ENCODE measurements at places on chromosomes 4 and X.
A peak's percentile ranks its signal among the peaks of the same experiment; 100 is the strongest.

DNA sequence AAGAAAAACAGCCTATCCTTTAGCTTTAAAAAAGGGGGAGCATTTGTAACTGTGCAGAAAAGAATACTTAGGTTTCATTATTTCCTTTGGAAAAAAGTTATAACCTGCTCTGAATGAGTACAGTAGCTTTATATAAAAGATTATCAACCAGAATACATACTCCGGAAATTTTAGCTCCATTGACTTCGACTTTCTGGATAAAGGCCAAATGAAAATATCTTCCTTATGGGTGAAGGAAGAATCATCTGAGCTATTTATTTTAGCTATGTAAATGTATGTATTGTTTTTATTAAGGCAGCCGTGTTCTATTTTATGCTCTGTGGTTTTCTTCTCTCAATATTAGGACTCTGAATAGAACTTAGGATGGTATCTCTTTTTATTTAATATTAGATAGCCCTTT, 69.0 kb upstream of the ETNPPL start:
- DNase-seq = no peak

DNA sequence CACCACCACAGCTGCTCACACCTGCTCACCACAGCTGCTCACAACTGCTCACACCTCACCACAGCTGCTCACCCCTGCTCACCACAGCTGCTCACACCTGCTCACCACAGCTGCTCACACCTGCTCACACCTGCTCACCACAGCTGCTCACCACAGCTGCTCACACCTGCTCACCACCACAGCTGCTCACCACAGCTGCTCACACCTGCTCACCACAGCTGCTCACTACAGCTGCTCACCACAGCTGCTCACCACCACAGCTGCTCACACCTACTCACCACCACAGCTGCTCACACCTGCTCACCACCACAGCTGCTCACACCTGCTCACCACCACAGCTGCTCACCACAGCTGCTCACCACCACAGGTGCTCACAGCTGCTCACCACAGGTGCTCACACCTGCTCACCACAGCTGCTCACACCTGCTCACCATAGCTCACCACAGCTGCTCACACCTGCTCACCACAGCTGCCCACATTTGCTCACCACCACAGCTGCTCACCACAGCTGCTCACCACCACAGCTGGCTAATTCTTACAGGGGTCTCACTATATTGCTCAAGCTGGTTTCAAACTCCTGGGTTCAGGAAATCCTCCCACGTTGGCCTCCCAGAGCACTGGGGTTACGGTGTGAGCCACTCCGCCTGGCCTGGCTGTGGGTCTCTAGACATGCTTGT, 30.4 kb upstream of the CPLX1 start:
- no peak for DNase-seq

- DNase-seq = no peak
Measured at GRCh38 chrX:153596981-153597750, 1.8 kb downstream of the CCNQ start.

DNA sequence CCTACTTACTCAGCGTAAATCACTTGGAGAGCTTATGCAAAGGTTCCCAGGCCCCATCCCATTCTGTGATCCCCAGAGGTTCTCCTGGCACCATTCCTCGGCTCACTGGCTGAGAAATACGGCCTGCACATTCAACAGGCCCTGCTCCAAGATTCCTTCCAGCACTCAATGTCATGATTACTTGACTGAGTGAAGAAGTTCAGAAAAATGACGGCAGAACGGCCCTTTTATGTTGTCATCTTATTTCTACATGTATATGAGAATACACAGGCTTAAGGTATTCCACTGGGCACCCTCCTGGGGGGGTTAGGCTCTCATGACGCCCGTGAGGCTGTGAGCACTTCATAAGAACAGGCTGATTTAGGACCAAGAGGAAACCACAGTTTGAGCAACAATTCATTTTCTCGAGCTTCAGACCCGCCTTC, 190.6 kb downstream of the NSUN7 start:
- peak; percentile 60 for DNase-seq

- DNase-seq = peak; percentile 16
Measured at GRCh38 chr4:100935090-100935489, 412.2 kb downstream of the PPP3CA start.

GRCh38 chrX:136147315-136147901, at the start of gene FHL1:
Gene FHL1, plus strand, starts transcription at chrX:136147533.
- peak; percentile 66 for DNase-seq

DNA sequence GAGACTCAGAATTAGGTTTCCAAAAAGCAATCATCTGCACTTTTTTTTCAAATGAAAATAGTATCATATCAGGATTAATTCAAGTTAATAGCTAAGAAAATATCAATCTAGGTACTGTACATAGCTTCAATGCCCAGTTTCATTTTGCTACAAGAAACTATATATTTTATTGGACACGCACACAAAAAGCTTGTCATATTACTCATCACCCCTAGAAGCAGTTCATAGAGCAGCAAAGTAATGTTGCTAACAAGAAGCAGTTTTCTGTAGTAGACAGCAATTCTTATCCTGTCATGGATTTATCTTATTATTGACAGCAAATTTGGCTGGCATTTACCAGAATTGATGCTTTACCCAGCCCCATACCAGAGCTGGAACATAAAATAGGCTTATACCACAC, 52.3 kb upstream of the LSM6 start:
- no peak for DNase-seq

- peak; percentile 52 for DNase-seq
Measured at GRCh38 chrX:101759000-101759399, 99.3 kb upstream of the ARMCX2 start.

DNA sequence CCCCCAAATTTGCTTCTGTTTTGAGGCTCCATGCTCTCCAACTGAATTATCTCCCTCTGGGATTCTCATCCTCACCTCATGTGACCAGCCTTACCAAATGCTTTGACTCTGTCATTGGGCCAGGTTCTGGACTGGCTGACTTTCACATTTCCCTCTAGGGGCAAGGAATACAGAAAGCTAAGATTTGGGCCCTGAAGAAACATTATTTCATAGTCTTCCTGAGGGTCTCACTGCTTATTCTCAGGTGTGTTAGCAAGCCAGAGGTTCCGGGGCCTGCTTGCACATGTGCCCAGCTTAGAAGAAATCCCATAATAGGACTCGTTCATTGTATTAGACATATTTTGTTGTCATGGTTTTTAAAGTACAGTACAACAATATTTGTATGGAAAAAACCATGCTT, 62.6 kb upstream of the TEX13D start:
- no peak for DNase-seq

DNA sequence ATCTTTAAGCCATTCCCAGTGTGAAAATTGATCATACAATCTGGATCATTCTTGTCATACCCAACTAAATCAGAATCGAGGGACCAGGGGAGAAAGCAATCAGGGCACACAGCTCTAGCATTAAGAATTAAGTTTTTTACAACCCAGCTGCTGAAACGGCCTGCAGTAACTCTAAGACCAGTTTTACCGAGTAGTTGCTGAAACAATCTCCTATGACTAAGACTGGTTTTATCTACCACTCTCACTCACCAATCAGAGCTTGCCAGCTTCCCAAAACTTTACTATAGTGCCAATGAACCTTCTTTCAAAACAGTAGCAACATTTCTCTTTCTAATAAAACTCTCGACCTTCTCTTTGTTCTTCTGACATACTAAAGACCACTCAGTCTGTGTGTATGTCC, 2.8 kb upstream of the SAP30 start:
- no peak for DNase-seq

DNA sequence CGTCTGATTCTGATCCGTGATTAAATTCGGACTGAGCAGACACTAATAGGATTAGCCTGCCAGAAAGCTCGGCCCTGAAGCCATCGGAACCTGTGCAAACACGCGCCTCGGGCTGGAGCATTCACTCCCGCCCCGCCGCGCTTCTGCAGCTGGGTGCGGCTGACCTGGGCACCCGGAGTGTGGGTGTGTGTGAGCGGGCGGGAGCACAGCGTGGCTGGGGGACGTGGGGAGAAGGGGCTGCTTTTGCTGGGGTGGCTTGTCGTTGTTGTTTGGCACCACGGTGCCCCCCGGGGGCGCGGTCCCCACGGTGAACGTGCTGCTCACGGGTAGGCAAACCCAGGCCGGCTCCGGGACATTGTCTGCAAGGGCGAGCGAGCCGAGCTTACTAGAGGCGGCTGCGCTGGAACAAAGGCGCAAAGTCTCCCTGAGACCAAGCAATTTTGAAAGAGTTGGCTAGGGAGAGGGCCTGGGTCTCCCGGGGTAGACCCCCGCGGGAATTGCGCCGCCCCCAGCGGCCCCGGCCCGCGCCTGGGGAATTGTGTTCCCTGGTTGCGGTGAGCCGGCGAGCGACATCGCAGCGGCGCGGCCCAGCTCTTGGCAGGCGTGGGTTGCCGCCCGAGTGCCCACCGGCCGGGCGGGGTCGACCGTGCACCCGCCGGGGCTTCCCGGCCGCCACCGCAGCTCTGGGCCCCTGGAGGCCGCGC, 1.4 kb downstream of the MAMLD1 start:
- no peak for DNase-seq

DNA sequence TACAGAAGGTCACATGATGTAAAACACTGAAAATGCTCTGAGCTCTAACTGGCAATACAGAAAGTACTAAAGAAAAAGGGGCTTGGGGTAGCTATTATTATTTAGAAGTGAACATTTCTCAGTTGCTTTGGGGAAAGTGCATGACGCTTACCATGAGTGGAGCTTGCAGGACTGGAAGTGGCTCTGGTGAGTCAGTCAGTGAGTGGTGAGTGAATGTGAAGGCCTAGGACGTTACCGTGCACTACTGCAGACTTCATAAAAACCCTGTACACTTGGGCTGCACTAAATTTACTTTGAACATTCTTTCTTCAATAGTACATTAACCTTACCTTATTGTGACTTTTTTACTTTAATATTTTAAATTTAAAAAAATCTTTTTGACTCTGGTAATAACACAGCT, 89.3 kb upstream of the ENPP6 start:
- DNase-seq = no peak

DNA sequence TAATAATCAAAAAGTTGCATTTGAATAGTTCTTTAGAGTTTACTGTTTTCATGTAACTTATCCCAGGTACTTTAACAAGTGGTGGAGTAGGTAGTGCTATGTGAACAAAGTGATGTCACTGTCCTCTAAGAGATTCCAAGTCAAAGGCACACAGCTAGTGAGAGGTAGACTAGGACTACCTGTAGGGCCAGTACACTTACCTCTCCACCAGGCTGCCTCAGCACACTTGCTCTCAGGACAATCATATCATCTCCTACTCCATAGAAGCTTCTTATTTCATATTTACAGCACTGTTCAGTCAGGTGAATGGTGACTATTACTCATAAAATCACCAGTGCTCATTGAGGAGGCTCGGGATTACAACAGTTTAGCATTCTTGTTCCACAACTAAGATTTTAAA, 173.0 kb upstream of the EMCN start:
- DNase-seq = no peak

DNA sequence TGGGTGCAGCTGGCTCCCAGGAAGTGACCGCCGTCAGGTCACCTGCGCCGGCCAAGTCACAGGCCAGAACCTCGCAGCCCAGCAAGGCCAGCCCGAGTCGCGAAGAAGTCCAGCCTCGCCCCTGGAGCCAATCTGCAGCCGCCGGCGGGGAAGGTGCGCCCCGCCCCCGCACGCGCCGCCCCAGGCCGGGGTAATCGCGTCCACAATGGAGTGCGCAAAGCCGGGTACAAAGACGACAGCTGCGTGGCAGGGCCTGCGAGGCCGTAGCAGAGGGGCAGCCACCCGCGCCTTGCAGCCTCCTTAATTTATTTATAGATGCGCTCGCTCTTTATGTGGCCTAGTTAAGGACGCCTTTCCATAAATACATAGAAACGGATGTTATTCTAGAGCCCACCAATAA, 139.4 kb upstream of the CPEB2 start:
- DNase-seq = peak; percentile 58

GRCh38 chr4:82481506-82481840, 51.1 kb downstream of the ENOPH1 start:
- no peak for DNase-seq

DNA sequence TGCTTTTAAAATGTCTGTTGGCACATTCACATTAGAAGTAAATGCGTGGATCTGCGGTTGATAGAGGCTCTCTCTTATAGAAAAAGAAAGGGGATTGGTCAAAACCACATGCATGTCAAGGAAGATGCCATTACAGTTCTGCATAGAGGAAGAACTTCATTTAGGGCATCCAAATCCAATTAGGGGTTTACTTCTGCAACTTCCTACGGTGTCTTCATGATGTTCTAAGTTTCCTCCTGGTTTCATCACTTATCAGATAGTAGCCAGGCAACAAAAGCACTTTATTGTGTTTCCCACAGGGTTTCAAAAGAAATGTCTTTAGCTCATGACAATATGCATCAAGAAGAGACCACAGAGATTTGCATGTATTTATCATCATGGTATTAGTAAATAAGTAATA, 136.0 kb upstream of the HPGD start:
- DNase-seq = no peak

- DNase-seq = no peak
Measured at GRCh38 chr4:101865501-101866062, 75.1 kb downstream of the BANK1 start.

DNA sequence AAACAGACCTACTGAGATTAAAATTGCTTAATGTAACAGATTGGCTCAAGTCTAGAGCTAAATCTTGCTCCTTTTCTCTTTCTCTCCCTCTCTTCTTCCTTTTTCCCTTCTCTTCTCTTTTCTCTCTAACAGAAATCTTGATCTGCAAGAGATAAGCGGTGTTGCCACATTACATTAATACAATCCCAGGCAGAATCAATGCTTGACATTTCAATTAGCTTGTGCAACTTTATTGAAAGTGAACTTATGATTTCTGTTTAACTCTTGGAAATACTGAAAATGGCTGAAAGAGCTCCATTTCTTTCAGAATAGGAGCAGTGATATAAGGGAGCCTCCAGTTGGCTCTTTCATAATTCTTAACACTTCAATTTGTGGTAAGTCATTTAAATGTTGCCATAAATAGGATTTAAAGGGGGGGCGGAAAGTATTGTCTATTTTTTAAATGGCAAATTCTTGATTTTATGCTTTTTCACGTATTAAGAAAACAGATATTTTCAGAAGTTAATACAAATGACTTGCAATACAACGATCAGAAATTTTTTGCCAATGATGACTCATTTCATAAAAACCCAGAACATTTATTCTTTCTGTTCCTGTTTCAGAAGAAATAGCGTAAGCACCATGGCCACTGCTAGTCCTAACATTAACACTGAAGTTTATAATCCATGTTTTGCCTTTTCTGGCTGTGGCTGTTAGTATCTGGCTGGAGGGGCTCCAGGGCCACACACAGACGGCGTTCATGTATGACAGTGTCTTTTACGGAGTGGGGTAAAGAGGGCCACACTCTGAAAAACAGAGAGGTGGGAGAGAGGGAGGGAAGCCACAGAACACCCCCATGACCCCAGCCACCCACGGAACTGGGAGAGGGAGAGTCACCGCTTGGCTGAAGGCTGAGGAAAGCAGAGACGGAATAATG, 115.7 kb upstream of the FAT1 start:
- DNase-seq = peak; percentile 16

DNA sequence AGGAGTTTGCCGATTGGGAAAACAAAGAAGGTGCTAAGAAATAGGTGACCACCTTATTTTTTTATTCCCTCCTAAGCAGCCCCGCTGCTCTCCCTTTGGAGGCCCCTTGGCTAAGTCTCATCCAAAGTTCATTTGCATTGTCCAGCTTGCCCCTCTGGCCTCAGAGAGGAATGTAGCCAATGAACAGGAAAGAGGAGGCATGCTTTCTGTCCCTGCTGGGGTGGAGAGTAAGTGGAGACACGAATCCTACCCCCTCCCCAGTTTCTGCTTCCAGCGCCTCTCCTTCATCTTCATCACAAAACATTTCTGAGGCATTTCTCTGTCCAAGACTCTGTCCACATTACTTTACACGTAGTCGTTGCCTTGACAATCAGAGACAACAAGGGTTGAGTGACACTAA, 38.7 kb downstream of the NLGN3 start:
- no peak for DNase-seq
